ENCODE measurements at places on chromosomes 16 and 17.

GRCh38 chr17:12390631-12391030 lies 275.1 kb upstream of the MYOCD start:
- DNase-seq: no peak

- peak; percentile 97 for DNase-seq
Observed at GRCh38 chr16:67884684-67885083, at the start of gene NRN1L. Gene NRN1L (plus strand): TSS chr16:67884885. CDS start chr16:67884904, 19 bp downstream.

DNA sequence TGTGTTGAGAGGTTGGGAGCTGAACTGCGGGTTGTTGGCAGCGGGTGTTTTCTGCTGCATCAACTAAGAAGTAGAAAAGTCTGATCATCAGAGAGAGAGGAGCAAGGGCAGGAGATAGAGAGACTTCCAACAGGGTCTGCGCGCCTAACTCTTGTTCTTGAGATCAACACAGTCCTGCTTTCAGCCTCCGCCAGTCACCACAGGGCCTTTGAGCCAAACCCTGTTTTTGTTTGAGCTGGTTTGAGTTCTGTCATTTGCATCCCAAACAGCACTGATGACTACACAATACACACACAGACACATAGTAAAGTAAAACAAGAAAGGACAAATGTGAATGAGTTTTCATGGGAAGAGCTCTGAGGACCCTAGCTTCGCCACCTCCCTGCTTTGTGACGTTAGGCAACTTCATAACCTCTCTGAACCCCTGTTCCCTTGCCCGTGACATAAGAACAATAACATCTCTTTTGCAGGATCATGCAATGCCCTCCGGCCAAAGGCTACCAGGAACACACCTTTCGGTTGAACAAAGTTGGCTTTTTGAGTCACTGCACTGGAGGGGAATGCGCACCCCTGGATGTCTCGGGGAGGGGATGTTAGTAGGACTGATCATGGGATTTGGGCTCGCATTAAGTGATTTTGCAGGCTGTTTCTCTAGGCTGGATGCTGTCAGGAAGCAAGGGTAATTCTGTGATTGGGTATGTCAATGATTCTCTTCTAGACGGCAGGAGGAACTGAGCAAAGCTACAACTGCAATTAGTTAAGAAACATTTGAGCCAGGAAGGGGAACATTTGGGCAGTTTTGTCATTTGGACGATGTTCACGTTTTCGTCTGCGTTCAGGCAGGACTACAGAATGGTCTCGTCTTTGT lies 92.3 kb downstream of the C16orf78 start:
- DNase-seq: no peak

DNA sequence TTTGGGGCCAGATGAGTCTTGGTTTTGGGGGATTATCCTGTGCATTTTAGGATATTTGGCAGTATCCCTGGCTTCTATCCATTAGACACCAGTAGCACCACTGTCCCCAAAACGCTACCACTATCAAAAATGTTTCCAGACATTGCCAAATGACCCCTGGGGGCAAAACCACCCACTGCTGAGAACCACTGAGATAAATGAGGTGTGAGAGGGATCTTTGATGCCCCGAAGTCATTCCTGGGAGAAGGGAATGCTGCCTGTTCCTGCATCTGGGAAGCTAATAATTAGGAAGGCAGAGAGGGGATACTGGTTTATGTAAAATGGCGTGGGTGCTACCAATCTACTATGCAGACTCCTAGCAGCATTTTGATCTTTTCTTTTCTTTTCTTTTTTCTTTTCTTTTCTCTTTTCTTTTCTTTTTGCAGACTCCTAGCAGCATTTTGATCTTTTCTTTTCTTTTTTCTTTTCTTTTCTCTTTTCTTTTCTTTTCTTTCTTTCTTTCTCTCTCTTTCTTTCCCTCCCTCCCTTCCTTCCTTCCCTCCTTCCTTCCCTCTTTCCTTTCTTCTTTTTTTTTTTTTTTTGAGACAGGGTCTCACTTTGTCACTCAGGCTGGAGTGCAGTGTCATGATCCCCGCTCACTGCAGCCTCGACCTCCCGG lies 8.8 kb upstream of the MT3 start:
- DNase-seq: no peak

GRCh38 chr16:30996985-30997724 lies 12.1 kb downstream of the HSD3B7 start:
- DNase-seq: peak; percentile 99

DNA sequence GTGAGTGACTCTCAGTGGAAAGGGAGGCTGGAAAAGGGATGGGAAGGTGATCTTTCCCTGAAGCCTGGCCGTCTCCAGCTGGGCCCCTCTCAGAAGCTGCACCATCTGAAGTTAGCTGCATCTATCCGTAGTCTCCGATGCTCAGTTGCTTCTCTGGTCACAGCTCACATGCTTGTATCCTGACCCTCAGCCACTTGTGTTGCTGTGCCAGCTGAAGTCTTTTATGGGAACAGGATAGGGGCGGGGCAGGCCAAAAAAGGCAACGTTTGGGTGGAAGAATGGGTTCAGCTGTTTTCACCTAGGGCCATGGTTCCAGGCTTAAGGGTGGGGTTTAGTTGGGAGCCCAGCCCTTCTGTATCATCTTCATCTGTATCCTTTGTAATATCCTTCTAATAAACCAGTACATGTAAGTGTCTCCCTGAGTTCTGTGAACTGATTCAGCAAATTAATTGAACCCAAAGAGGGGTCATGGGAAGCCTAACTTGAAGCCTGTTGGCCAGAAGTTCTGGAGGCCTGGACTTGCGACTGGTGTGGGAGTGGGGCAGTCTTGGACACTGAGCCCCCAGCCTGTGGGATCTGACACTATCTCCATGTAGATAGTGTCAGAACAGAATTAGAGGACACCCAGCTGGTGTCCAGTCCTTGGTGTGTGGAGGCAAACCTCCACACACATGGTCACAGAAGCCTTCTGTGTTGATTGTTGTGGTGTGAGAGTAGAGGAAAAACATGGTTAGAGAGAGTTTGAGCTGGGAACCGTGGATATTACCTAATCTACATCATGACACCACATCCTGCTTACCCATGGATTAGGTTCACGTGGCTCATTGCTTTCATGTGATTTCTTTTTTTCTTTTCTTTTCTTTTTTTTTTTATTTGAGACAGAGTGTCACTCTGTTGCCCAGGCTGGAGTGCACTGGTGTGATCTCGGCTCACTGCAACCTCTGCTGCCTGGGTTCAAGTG lies 49.3 kb upstream of the FBXO47 start:
- no peak for DNase-seq

- no peak for DNase-seq
Observed at GRCh38 chr17:82835122-82835521, 4.7 kb downstream of the ZNF750 start.

DNA sequence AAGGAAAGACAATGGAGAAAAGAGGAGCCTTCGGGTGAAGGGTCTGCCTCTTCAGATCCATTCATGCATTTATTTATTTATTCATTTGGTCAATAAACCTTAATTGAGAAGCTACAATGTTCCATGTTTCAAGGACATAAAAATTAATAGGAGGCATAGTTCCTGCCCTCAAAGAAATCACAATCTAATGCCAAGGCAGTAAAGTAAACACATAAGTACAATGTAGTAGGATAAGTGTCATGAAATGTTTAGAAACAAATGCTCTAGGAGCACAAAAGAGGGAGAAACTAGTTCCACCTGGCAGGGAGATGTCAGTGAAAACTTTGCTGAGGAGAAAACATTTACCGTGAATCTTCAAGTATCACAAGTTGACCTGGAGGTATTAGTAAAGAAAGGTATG lies 103.5 kb upstream of the NOG start:
- no peak for DNase-seq

DNA sequence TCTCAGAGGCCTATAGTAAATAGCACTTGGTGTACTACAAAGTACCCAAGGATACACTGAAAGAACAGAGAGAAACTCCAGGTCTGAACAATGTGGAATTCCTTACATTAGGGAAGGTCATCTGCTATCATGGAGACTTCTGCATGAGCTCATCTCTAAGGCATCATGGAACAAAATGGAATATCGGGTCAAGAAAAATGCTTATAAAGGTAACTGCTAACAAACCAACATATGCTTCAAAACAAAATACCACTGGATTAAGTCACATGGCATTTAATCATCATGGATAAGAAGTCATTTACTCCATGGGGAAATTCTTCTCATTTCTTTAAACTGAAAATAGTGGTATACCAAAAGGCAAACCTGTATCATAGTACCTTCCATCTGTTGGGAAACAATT lies 34.2 kb downstream of the TXNDC11 start:
- DNase-seq: peak; percentile 28

DNA sequence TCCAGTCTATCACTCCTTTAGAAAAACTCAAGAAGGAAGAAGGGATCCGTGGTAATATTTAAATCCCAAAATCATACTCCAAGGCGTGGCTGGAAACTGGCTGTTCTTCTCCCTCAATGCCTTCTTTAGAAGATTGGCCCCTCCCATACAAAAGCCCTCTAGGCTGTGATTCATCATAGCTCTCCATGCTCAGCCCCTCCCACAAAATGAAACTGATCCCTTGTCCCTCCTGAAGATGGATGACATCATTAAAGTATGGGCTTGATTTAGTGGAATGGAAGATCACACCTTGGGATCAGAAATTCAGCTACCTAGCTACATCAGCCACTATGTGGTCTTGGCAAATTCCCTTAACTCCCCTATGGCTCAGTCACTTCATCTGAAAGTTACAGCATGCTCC lies 4.1 kb downstream of the GRIN2A start:
- DNase-seq: no peak

- no peak for DNase-seq
Observed at GRCh38 chr17:5667871-5668270, 83.6 kb upstream of the NLRP1 start.

DNA sequence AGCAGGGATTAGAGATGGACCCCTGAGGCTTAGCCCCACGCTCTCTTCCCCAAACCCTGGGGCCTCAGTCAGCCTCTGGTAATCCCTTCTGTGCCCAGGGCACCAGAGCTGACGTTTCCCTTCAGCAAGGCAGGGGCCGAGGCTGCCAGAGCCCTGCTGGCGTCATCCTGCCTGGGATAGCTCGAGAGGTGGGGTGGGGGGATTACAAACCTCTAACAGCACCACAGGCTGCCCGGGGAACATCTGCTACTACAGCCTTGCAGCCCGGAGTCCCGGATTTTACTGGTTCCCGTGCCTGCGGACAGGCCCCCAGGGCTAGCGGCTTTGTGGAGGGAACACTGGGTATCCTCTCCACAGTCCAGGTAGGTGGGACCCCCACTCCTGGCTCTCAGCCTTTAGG lies at the start of gene AANAT:
Gene AANAT (plus strand): TSS at position 238 of the 400 bp plus-strand sequence. CDS start 1,144 bp downstream, outside the sequence.
- no peak for DNase-seq

DNA sequence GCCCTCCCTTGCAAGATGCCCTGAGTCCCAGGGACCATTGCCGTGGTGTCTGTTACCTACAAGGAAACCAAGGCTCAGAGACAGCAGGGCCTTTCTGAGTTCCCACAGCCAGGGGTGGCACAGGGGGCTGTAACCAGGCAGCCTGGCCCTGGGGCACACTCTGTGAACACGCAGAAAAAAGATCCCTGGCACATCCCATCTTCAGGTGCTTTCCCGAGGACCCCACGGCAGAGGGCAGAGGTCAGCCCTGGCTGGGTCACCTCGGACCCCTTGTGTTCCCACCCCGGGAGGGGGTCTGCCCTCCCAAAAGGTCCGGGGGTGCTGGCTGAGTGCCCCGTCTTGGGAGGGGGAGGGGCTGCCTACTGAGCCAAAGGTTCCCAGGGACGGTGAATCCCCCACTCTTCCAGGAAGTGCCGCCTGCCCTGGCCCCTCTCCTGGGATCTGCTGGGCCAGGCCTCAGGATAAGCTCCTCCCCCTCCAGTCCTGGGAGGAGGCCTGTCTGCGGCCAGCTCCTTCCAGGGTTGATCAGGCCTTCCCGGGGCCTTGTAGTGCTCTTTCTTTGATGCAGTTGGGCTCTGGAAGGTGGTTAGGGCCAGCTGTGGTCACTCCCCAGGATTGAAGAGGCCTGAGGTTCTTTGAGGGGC lies 8.1 kb downstream of the GLIS2 start:
- DNase-seq: peak; percentile 88

DNA sequence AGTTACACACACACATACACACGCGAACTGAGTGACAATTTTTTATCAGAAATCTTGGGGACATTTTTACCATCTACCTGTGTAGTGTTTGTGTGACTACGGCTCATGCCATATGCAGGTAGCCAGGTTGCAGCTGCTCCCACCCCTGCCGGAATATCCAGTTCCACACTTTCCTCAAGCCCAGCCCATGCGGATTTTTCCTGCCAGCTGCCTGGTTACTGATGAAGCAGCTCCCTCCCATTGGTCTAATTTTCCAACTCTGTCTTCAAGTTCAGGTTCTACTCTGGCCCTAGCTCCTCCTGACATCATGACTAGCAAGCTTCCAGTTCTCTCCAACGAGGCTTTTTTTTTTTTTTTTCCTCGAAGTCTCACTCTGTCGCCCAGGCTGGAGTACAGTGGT lies 4.8 kb downstream of the GSG1L2 start:
- peak; percentile 24 for DNase-seq

- DNase-seq: no peak
Observed at GRCh38 chr16:22648141-22648540, 137.4 kb downstream of the NPIPB5 start.

DNA sequence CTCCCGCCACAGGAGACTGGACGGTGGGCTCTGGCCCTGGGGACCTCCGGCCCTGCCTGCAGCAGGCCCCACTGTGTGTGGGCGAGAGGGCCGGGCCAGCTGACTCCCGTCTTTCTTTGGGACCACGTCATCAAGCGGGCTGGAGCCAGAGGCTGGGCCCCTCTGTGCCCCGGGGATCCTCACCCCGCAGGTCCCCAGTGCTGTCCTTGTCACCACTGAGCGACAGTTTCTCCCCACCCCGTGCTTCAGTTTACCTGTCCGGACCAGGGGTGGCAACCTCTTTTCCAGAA lies 181.9 kb upstream of the ZNF469 start:
- DNase-seq: no peak

- DNase-seq: no peak
Observed at GRCh38 chr16:48433116-48433849, 48.1 kb upstream of the SIAH1 start.

GRCh38 chr16:52351451-52351850 lies 195.5 kb downstream of the TOX3 start:
- no peak for DNase-seq

GRCh38 chr17:14320734-14321475 lies 20.0 kb downstream of the HS3ST3B1 start:
- DNase-seq: no peak

DNA sequence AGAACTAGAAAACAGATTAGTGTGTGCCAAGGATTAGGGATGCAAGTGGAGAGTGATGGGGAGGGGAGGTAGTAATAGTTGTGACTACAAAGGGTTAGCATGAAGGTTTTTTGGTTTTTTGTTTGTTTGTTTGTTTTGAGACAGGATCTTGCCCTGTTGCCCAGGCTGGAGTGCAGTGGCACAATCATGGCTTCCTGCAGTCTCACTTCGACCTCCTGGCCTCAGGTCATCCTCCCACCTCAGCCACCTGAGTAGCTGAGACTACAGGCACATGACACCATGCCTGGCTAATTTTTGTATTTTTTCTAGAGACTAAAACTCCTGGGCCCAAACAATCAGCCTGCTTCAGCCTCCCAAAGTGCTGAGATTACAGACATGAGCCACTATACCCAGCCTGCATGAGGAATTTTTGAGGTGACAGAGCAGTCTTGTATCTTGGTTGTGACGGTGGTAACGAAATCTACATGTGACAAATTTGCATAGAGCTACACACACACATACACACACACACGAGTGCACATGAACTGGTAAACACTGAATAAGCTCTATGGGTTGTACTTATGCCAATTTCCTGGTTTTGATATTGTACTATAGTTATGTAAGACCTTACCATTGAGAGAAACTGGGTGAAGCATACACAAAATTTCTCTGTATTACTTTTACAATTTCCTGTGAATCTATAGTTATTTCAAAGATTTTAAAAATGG lies 59.6 kb upstream of the TOM1L1 start:
- no peak for DNase-seq

GRCh38 chr17:65198653-65199382 lies 61.6 kb downstream of the RGS9 start:
- DNase-seq: peak; percentile 87

GRCh38 chr16:17520561-17520960 lies 49.8 kb upstream of the XYLT1 start:
- DNase-seq: peak; percentile 64

All from GM03348 (cell line).